NCI-H1417 (cell line): ENCODE measurements at places on chromosomes 1 and 21.
A peak's percentile ranks its signal among the peaks of the same experiment; 100 is the strongest.

DNA sequence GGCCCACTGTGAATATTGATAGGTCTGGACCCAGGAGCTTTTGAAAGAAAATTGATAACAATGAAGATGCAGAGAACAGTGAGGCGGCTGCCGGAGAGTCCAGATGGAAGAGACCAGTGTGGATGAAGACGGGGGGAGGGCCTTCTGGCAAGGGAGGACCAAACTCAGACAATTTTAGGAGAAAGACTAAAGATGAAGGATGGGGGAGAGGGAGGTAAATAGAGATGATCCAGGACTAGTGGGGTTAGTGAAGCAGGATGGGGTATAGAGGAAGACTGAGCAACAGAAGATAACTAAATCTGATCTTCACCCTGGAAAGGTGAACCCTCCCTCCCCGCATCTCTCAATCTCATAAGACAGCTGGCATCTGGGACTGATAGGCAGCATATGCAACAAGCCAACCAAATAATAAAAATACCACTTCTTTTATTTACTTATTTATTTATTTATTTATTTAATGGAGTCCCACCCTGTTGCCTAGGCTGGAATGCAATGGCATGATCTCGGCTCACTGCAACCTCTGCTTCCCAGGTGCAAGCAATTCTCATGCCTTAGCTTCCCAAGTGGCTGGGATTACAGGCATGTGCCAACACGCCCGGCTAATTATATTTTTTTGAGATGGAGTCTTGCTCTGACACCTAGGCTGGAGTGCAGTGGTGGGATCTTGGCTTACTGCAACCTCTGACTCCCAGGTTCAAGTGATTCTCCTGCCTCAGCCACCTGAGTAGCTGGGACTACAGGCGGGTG is 10.5 kb downstream of the EIF3I start:
- DNase-seq, result no peak

DNA sequence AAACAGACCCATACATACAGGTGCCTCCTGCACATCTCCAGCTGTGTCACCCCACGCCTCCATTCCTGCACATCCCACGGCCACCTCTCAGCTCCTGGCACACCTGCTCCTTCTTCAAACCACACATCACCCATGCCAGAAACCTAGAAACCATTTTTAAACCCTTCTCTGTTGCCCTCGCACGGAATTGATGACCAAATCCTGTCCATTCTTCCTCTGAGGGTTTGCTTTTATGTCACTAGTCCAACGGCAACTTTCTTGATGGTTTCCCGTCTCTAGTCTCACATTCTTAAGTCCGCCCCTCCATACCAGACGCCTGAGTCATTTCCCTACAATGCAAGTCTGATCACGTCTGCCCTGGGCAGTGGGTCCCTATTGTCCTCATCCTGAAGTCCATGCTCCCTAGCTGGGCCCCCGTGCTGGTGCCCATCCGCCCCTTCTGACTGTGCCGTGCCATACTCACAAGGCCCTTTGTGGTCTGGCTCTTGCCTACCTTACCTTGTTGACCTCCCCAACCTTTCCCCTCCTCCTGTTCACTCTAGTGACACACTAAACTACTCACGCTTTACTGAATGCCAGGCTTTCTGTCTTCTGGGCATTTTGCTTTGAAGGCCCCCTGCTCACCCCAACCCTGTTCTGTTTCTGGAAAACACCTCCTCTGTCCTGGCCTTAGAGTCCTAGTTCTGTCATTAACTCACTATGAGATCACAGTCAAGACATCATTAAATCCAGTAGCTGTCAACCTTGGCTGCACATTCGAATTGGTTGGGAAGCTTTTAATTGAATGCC is 17.6 kb downstream of the SLC2A1 start:
- no peak for DNase-seq

DNA sequence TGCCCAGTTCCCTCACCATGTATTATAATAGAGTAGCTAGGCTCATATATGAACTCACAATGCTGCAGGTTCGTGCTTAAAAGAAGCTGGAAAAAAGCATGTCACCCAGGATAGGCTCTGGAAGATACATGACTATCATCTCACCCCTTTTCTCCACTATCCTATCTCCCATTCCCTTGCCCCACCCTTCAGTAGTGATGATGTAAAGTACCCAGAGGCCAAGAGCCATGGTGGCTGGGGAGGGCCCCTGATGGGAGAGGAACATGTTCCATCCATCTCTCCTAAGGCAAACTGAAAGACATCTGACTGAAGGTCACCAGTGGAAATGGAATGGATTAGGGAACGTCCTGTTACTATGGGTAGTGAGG is 20.3 kb upstream of the RBBP5 start:
- DNase-seq, result no peak

DNA sequence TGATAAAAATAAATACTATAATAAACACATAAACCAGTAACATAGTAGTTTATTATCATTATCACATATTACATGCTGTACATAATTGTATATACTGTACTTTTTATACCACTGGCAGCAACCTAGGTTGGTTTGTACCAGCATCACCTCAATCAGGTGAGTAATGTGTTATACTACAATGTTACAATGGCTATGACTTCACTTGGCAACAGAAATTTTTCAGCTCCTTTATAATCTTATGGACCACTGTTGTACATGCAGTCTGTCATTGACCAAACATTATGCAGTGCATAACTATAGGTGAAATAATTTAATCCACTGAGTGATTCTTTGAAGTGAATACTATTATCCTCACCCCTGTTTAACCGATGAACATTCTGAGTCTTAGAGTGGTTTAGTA is 44.5 kb downstream of the TNFSF4 start:
- DNase-seq, result no peak

GRCh38 chr1:178580096-178580495 is 67.2 kb downstream of the TEX35 start:
- no peak for DNase-seq

- DNase-seq, result no peak
Measured at GRCh38 chr1:60425528-60425927, 352.0 kb upstream of the C1orf87 start.

DNA sequence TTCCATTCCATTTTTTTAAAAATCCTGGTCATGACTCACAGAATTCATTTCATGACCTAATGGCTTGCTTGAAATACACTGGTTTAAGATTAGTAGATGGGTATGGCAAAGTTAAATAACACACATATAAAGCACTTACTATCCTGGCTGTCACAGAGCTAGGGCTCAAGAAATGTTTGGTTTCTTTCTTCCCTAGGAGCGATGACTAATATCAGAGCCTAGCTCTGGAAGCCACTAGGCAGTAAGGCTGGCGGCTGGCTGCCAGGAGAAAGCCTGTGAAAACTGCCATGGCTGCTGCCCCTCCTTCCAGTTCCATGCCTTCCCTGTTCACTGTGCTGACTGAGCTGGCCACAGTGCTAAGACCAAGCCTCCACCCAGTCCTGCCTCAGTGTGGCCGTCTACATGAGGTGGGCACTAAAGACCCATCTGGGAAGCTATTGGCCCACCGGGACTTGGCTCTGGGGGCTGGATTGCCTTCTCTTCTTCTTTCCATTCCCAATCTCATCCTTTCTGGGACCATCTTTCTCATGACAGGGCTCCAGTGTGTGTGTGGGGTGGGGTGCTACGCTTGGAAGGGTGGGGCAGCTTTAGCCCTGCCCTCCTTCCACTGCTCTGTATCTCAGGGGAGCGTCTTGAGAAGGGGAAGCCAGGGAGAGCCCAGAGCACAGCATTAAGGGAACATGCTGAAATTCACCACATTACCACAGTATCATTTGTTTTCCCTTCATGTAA is 10.8 kb upstream of the ASCL5 start:
- DNase-seq, result no peak

- no peak for DNase-seq
Measured at GRCh38 chr1:18965206-18966173, 9.0 kb upstream of the IFFO2 start.

- peak; percentile 45 for DNase-seq
Measured at GRCh38 chr21:38897532-38898421, 92.0 kb downstream of the ETS2 start.

- DNase-seq, result no peak
Measured at GRCh38 chr1:154423304-154423987, 18.3 kb downstream of the IL6R start.

GRCh38 chr21:36212513-36212780 is 55.8 kb downstream of the DOP1B start:
- no peak for DNase-seq

- DNase-seq, result peak; percentile 84
Measured at GRCh38 chr1:21963477-21964217, 13.2 kb upstream of the CELA3B start.

DNA sequence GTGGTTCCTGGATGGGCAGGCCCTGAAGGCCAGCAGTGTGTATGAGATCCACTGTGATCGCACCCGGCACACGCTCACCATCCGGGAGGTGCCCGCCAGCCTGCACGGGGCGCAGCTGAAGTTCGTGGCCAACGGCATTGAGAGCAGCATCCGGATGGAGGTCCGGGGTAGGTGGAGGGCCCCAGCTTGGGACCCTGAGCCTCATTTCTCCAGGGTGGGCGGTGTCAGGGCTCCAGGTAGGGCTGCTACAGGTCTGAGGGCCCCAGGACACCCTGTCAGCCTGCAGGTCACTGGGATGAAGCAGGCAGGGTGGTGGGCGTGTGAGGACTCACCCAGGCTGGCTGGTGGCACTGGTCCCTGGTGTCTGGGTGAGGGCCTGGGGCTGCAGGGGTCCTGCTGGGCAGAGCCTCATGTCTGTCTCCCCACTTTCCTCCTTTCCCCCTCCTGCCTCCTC is 7.8 kb downstream of the OBSCN start:
- DNase-seq, result no peak

DNA sequence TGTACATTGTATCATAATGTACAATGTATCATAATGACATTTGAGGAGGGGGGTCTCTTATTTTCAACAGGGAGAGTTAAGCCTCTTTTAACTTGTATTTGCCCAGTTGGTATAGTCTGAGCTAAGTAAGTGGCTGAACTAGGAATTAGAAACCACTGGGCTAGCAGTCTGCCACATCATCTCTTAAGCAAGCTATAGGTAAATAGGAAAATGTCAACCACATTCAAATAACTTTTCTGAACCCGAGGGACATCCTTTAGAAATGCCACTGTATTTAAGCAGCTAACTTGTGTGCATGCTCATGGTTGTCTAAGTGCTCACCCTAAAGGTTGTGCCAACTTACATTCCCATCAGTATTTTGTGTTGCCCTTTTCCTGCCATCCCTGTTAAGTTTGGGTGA is 35.5 kb upstream of the ASB17 start:
- no peak for DNase-seq

DNA sequence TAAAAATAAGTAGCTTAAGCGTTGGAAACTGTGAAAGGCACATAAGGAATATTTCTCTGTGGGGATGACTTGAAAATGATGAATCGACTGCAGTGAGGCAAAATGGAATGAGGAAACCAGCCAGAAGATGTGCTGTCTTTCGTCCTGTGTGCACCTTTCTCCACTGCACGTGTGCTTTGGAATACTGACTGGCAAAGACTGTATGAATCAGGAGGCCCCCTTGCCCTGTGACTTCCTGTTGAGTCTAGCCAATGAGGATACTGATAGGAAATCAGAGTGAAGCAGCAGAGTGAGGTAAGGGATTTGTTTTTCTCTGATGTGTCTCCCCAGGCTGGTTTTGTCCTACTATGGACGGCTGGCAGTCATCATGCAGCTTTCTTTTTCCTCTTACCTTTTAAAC is 118.2 kb upstream of the ADGRL4 start:
- DNase-seq, result no peak

- no peak for DNase-seq
Measured at GRCh38 chr1:27292106-27292505, 29.9 kb upstream of the TMEM222 start.

DNA sequence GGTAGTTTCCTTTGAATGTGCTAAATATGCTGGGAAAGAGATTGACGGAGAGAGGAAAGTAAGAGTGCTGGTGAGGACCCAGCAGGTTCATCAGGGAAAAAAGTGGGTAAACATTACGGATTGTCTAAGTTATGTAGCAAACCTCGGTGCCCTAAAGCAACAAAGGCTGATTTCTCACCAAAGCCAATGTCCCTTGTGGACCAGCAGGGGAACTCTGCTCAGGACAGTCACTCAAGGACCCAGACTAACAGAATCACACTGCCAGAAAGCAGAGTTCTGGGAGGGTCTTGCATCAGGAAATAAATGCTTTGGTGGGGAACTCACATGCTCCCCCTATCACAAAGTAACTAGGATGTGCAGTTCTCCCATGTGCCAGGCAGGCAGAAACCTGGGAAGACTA is 1.7 kb upstream of the IKBKE start:
- no peak for DNase-seq

DNA sequence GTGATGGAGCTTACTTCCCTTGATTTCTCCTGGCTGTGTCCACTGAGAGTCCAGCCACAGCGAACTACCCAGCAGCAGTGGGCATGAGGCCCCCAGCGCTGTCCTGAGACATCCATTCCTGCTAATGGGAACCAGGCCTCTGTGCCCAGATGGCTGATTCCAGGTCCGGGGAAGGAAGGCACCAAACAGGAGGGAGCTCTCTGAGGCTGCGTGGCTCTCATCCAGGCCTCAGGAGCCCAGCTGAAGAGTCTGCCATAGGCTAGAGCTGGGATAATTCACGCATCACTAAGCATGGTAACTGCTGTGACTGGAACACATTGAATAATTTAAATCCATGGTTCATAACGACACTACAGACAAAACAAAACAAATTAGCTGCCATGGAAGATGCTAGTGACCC is 24.7 kb upstream of the LRRC47 start:
- DNase-seq, result no peak

DNA sequence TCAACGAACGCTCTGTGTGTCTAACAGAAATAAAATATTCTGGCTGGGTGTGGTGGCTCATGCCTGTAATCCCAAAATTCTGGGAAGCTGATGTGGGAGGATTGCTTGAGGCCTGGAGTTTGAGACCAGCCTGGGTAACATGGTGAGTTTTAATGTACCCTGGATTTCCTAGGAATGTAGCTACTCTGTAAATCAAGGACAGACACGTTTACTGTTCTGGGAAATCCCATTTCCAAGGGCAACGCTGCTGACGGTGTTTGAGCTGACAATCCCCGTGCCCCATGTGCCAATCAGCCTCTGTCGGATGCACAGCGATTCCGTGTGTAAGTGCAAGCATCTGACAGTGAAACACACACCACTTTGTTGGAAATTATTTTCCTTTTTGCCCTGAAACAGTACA is 8.0 kb downstream of the CORT start:
- DNase-seq, result no peak

DNA sequence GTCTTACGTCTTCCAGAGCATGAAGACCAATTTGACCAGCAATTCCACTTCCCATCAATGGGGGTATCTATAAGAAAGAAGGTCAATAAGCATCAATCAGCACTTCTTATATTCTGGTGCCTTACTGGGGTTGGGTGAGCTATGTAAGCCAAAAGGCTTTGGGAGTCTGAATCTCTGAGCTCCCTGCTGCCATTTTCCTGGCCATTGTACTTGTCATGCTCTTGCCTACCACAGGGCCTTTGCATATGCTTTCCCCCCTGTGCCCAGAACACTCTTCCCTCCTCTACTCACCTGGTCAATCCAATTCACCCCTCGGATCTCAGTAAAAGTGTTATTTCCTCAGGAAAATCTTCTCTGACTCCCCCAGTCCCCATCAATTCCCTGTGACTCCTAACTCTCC is 36.3 kb downstream of the C8B start:
- DNase-seq, result no peak
